ENCODE measurements at places on chromosomes 5 and 9. TPM values are rescaled to one million over a fixed set of nuclear protein-coding genes. Genes with fewer than 3 reads are reported as not detected.

Gene KIF27
- total RNA-seq = 1.1 TPM

Gene ZFYVE16
- total RNA-seq = 16.5 TPM

Gene TMEM174
- not detected for total RNA-seq

Gene RASGRF2
- total RNA-seq = 2.1 TPM

Gene PLCXD3
- total RNA-seq = 0.37 TPM

Gene HTR1A
- total RNA-seq = not detected

Gene CSNK1A1
- total RNA-seq = 136 TPM

Gene PDLIM4
- not detected for total RNA-seq

Gene PKN3
- total RNA-seq = 16.7 TPM

Gene ADGRD2
- not detected for total RNA-seq

Gene CDC20B
- total RNA-seq = 0.07 TPM

Gene BRINP1
- total RNA-seq = 0.17 TPM

Gene TMEM232
- not detected for total RNA-seq

Gene PCDHGB4
- 0.70 TPM for total RNA-seq

Gene INSYN2B
- total RNA-seq = 0.61 TPM

Gene PCDHGA2
- 0.62 TPM for total RNA-seq

Gene CDH9
- total RNA-seq = not detected

Gene ST6GALNAC6
- total RNA-seq = 23.4 TPM

Gene SLC1A3
- total RNA-seq = not detected

Gene PTPN3
- total RNA-seq = 15.4 TPM

Gene CNTNAP3
- total RNA-seq = 7.3 TPM

Gene CYSRT1
- 2.7 TPM for total RNA-seq

Gene GFI1B
- not detected for total RNA-seq

Gene ZDHHC11
- total RNA-seq = 14.5 TPM
